ENCODE measurements at places on chromosomes 2 and 18. TPM values are rescaled to one million over a fixed set of nuclear protein-coding genes. Genes with fewer than 3 reads are reported as not detected.

DNA sequence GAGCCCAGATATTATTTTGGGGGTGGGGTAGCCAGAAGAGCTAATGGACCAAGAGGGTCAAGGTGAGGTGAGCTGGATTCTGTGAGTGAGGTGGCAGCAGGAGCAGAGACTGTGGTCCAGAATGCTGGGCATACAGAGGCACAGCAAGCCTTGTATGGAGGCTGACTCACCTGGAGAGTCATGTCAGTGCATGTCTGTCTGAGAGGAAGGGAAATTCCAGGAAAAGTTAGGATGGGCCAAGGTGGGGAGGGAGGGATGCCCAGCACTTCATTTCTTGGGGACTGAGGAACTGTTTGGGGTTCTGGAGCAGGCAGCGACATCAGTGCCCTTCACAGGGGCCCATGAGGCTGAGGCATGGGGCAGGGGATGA lies 21.1 kb downstream of the PER2 start:
- DNase-seq = no peak

DNA sequence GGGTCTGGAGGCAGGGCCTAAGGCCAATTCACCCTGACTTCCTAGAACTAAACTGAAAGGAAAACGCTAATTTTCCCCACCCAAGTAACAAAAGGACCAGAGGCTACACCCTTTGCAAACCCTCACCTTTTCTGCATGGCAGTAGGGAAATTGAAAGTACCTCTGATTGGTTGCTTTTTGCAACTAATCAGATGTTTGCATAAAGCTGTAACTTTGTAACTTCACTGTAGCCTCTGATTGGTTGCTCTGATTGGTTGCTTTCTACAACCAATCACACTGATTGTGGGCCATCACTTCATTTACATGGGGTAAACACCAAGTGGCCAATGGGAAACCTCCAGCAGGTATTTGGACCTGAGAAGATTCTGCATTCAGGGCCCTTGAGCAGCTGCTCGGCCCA lies 20.8 kb downstream of the EIPR1 start:
- DNase-seq = no peak

Gene KLHL41
- total RNA-seq = not detected

Gene ZNF804A
- total RNA-seq = 0.32 TPM

GRCh38 chr2:154709215-154709614 lies 10.7 kb downstream of the KCNJ3 start:
- no peak for DNase-seq

GRCh38 chr2:99860720-99861375 lies 281.5 kb downstream of the AFF3 start:
- DNase-seq = peak; percentile 57

DNA sequence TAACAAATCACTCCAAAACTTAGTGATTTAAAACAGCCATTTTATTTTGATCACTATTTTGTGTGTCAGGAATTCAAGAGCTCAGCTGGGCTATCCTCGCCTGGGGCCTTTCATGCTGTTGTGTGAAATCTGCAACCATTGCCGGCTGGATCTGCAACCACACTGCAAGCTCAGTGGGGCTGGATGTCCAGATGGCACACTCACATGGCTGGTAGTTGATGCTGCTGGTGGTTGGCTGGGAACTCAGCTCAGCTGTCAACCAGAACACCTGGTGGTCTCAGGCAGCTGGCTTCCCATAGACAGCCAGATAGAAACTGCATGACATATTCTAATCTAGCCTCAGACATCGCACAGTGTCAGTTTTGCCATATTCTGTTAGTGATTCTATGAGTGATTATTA lies 30.6 kb upstream of the AP1S3 start:
- no peak for DNase-seq

GRCh38 chr2:85181844-85182456 lies 48.8 kb downstream of the TCF7L1 start:
- DNase-seq = no peak

Gene RNF144A
- total RNA-seq = 4.9 TPM

GRCh38 chr2:109300582-109300981 lies 171.6 kb downstream of the SH3RF3 start:
- DNase-seq = no peak

- peak; percentile 88 for DNase-seq
Observed at GRCh38 chr2:119756837-119757236, 2.9 kb upstream of the PTPN4 start.

Gene RNF125
- 1.9 TPM for total RNA-seq

Gene G6PC2
- total RNA-seq = not detected

- DNase-seq = no peak
Observed at GRCh38 chr2:207724113-207724512, 12.7 kb downstream of the CCNYL1 start.

Gene SCN3A
- total RNA-seq = 1.4 TPM

DNA sequence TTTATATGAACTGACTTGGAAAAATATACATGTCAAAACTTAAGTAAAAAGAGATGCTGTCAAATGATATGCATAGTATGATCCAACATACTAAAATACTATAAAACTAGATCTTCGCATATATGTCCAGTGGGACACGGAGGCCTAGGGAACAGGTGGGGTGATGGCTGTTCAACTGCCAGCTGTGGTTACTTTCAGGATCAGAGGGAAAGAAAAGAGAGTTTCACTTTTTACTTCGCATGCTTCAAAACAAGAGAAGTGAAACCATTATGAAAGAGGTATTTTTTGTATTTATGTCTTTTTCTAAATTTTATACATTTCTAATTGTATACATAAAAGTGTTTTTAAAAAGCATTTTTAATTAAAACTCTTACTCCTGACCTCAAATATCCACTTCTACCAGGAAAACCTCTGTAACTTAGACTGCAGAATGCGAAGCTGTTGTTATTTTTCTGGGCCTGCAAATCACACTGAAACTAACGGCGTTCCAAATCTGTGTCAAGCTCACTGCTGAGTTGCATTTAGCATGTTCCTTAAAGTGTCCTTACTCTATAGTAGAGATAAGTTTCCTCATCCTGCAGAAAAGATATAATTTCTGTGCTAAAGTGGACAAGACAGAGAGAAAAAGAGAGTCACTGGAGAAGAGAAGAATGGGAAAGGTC lies 97.8 kb upstream of the SLC35G4 start:
- no peak for DNase-seq

DNA sequence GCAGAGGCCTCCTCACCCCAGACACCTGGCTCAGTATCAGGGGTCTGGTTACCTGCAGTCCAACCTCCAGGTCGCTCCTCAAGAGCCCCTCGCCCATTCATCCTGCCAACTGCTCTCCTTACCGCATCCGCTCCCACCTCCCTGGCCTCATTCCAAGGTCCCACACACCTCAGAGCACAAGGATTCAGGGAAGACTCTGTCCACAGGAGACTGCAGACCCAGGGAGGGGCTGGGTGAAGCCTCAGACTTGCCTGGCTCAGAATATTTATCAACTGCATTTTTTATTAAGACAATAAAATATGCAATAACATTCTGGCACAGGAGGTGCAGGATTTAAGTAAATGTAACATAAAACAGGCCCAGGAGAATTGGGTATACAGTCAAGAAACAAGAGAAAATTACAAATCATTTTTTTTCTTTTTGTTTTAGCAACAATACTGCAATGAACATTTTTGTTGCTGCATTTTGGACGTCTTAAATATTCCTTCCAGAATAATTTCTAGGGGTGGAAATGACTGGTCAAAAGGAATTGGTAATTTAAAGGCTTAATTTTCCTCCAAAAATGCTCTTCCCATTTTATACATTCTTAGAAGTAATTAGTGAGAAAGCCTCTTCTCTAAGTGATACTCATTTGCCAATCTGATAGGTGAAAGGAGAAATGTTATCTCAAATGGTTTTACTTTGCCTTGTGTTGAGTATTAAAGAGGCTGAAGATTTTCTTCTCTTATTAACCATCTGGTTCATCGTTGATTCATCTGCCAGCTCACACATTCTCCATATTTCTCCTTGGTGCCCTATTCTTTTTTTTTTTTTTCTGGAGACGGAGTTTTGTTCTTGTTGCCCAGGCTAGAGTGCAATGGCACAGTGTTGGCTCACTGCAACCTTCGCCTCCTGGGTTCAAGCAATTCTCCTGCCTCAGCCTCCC lies 42.5 kb downstream of the TEX44 start:
- no peak for DNase-seq

Gene FSHR
- 0.38 TPM for total RNA-seq

Gene MSTN
- not detected for total RNA-seq

GRCh38 chr2:33859176-33859575 lies 260.1 kb upstream of the FAM98A start:
- DNase-seq = no peak

DNA sequence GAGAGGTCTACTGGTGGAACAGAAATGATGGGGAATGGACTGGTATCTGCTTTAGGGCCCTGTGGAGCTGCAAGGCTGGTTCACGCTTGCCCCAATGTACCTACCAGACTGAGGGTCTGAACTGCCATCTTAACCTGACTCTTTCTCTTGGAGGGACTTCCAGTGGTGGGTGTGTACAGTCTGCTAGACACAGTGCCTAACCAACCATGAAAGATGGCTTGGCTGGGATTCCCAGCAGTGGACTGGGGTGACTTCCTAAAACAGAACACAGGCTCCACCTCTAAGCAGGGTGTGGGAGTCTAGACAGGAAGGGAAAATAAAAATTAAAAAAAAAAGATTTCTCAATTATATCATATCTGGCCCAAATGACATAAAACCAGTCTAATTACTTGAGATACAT lies 25.5 kb upstream of the MYO3B start:
- DNase-seq = no peak

DNA sequence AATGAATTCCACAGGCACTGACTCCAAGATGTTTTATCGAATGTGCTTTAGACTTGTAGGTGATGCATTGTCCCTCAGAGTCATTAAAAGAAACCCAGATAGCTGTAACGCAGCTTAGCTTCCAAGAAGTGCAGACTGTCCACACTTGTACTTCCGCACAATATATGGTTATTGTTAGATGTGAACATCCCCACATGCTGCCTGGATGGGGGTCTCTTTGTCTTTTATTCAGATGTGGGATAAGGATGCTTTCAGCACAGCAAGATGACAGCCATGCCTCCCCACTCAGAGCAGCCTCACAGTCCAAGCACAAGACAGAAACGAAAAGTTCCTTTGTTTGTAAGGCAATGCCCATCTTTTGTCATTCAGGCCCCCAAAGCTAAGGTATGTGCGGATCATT lies 416.6 kb downstream of the HRH4 start:
- DNase-seq = no peak

- peak; percentile 88 for DNase-seq
Observed at GRCh38 chr2:29130295-29130694, 15.1 kb downstream of the CLIP4 start.
